ENCODE measurements at places on chromosomes 16 and 17.
A peak's percentile ranks its signal among the peaks of the same experiment; 100 is the strongest.

- DNase-seq = no peak
Observed at GRCh38 chr16:35188288-35189155, 1729.1 kb downstream of the TP53TG3F start.

DNA sequence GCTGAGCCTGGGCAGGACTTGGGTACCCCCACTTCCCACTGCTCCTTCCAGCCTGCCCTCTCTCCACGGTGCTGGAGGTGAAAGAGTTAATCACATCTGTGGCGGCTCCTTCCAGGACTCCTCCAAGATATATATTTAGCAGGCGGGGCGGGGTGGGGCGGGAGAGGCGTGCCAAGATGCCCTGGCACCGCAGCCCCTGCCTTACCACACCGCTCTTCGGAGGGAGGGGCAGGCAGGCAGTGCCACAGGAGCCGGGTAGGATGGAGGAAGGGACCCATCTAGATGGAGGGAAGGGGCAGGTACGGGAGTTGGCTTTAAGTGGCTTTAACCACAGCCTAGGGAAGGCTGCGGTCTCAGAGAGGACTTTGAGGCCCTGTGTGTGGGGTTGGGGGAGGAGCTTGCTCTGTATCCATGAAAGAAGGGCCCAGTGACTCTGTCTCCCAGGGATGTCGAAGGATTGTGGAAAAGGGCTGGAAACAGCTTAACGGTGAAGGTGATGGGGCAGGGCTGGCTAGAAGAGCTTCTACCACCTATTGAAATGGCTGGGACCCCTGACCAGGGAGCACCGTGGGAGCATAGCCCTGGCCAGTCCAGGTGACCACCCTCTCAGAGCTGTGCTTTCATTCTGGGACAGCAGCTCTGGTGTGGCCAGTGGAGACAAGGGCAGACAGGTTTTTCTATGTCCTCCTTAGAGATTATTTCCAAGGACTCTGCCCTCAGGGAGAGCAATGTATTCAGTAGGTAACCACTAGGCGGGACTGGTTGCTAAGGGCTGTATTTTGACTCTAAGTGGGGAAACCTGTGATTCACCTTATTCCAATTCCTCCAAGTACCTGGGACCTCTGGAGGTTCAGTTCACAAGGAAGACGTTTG lies 13.0 kb downstream of the GPR142 start:
- DNase-seq = no peak

DNA sequence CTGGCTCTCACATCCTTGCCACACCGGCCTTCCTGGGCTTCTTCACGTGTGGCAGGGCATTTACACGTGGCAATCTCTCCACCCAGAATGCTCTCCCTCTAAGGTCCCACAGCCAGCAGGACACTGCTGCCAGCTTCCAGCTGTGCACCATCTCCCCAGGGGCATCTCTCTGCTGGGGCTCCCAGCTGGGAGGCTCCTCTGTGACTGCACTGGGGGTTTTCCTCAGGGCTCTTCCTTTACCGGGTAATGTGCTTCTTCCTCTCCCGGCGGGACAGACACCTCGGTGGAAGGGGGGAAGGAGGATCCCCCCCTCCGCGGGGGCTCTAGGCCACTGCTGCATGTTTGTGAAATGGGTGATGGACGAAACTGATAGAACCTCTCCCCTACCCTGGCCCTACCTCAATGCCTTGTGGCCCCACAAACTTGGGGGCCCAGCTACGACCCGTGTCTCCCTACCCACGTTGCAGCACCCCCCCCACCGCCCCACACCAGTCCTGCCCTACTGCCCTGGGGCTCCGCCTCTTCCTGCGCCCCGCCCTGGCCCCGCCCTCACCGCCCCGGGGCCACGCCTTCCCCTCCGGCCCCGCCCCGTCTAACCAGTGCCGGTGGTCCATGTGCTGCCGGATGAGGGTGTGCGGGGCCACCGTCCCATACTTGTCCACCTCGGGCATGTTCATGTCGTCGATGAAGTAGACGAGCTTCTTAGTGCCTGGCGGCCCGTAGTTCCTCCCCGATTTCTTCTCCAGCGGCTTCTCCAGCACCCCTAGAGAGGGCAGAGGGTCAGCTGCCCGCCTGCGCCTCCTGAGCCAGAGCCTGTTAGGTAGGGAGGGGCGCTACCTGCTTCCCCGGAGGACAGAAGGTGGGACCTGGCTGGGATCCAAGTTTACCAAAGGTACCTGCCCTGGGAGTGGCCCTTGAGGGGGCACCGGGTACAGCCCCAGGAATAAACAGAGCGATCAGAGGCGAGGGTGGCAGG lies 92.6 kb downstream of the DNAH17 start:
- DNase-seq = peak; percentile 87

DNA sequence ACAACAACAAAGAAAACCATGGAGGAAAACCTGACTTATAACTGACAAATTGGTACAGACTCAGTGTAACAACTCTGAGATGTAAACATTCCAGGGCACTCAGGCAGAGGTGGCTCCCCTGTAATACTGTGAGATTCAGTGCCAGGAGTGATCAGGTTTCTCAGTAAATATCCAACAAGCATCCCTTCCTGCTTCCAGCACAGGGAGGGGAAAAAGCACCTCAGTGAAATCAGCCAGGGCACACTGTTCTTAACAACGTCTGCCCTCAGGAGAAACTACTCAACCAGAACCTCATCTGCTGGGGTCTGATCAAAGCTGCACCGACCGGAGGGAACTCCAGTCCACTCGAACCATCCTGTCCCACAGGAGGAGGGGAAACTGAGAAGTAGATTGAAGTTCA lies 52.3 kb downstream of the AMFR start:
- DNase-seq = no peak

GRCh38 chr16:89696670-89697128 lies 4.8 kb downstream of the SPATA2L start:
- peak; percentile 42 for DNase-seq

DNA sequence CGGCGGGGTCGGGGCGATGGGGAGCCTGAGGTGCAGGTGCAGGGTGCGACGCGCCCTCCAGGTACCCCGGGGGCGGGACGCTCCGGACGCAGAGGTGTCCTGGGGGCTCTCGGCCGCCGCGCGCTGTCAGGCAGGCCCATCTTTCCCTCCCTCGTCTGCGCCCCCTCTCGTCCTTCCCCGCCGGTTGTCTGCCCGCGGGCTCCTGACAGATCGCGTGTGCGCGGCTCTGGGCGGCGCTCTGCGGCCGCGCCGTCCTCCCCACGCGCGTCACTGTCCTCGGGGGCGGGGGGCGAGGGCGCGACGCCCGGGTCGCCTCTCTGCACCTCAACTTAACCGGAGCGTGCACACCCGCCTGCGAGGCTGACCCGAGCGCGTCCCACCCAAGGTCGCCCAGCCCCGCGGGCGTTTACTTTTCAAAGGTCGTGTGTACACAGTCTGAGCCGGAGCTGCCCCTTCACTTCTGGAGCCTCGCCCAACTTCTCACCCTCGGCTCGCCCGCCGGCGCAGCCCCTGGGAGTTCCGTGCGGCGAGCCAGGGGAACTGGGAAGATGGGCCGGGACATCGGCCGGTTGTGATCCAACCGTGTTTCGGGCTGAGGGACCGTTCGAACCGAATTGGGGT lies 512 bp downstream of the AKAP1 start:
- DNase-seq = peak; percentile 61

DNA sequence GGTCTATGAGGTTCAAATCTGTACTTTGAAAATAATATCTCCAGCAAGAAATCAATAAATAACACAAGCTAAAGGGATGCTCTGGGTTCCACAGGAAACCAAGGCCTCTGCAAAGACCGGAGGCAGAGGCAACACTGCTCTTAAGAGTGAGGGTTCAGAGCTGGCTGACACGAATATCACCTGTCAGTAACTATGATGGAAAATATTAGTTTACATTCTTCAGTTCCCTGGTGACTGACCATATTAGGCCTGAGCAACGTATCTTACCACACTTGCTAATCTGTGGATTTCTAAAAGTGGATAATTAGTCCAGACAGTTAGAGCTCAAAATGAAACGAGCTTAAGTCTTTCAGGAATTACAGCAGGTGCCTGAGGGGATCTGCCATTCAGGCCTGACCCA lies 459.3 kb downstream of the HS3ST3B1 start:
- no peak for DNase-seq

GRCh38 chr17:38354466-38354865 lies 2.8 kb downstream of the SOCS7 start:
- no peak for DNase-seq

- DNase-seq = no peak
Observed at GRCh38 chr17:61366715-61367413, 32.8 kb upstream of the TBX2 start.

DNA sequence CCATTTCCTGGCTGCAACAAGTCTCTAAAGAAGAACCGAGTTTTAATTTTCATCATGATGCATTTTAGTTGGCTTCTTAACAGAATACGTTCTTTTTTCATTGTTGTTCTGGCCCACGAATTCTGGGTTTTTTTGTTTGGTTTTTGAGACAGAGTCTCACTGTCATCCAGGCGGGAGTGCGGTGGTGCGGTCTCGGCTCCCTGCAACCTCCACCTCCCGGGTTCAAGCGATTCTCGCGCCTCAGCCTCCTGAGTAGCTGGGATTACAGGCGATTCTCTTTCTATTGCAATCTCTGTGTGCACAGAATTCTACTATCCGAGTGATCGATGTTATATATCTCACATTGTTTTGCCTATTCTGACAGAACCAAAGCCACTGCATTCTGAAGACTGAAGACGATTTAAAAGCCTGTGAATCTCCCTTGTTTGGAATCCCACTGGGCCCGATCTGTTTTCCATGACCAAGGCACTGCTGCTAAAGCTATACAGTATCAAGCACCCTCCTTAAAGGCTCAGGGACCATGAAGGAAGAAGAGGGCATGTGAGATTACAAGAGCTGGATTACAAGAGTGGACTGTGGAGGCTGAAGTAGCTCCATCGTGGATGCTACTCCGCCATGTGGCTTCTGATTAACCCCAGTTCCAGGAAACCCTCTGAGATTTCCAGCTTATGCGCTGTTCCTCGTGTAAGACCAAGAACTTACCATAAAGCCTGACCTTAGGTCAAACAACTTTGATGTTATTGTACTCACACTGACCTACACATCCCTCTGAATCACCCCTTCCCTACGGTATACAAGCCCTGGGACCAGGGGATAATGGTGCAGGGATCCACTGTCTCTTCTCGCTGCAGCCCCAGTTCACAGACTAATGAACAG lies 44.3 kb downstream of the ADCY9 start:
- no peak for DNase-seq

DNA sequence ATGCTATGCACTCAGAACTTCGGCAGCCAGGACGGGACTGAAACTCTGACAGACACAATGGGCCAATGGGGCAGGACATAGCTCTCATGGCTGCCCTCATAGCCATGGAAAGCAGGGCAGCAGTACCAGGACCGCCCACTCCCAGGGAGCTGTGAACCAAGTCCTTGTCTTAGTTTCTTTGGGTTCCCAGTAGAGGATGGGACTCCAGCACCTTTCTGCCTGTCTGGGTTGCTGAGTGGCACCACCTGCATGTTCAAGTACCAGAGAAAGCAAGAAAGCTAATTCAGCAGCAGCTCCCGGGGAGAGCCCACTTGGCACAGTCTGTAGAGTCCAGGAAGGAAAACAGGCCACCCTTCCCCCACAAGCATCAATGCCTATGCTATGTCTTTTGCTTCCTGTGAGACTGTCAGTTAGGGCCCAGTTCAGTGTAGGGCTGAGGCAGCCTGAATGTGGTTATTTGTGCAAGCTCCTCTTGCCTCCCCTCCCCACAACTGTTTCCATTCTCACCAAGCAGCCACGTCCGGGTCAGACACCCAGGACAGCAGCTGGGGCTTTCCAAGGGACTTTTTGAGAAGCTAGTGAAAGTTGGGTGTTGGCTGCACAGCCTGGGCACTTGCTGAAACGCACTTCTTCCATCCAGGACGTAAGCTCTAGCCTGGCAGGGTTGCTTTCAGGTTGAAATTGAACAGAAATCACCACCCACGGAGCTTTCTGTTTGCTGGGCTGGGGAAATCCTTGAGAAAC lies 7.8 kb downstream of the SUPT4H1 start:
- DNase-seq = peak; percentile 92

GRCh38 chr16:883340-883739 lies 82.8 kb upstream of the GNG13 start:
- no peak for DNase-seq

DNA sequence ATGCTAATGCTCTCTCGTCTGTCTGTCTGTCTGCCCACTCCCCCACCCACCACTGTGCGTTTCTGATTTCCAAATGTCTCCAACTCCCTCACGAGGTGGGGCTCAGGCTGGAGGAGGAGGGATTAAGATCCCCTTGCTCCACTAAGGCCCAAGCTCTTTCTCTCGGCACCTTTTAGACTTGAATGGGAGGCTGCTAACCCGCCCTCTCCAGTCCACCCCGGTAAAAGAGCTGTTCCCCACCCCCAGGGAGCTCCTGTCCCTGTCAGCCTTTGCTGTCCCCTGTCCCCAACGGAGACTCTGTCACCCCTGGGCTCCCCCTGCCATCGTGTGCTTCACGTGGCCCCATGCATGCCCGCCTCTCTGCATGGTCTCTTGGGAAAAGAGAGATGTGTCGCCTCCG lies 68.5 kb upstream of the PLCG2 start:
- no peak for DNase-seq

- no peak for DNase-seq
Observed at GRCh38 chr17:4161967-4162305, 18.9 kb downstream of the CYB5D2 start.

- no peak for DNase-seq
Observed at GRCh38 chr17:63345611-63346010, 100.5 kb downstream of the CYB561 start.

DNA sequence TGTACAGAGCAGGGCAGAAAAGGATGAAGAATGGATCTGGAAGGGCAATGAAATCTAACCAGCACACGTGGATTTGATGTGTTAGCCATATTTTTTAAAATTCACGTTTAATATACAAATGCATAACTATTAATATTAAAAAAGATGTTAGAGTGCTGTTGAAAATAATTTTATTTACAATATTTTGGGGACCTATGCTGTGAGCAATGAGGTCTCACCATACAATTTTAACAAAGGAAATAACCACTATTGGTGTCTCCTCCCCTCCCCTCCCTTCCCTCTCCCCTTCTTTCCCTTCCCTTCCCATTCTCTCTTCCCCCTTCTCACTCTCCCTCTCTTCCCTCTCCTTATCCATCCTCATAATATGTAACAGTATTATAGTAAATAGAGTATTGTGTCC lies 64.2 kb upstream of the GPR139 start:
- no peak for DNase-seq

DNA sequence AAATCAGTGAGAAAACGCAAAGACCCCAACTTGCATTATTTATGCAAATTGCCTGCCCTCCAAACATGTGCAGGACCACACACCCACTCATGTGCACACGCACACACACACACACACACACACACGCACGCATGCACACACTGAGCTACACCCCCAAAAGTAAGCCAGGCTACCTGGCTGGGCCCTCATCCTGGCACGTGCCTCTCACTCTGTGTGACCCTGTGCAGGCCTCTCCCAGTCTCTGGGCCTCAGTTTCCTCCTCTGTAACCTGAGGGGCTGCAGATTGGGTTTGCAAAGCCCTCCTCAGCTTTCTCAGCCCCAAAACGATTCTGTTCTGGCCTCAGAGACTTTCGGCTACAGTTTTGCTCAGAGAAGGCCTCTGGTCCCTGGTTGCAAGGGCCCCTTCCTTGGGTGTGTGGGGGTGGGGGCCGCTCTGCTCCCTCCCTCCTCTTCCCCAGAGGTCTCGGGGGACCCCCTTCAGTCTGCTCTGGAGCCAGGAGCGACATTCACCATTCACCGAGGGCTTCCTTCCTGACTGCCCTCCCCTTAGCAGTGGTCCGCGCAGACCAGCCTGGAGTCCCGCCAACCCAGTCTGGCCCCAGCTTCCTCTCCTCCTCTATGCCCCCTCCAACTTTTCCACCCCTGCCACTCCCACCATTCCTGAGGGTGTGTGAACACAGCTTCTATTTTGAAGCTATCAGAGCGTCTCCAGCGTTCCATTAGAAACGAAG lies 5.4 kb upstream of the PIK3R6 start:
- DNase-seq = no peak

Data from activated T-cell treated with anti-CD3 and anti-CD28 coated beads, Interleukin-2, amount 50 U/mL, for 72 hours (primary cell).